SK-MEL-5 (cell line): ENCODE measurements at places on chromosomes 3 and 15.

DNA sequence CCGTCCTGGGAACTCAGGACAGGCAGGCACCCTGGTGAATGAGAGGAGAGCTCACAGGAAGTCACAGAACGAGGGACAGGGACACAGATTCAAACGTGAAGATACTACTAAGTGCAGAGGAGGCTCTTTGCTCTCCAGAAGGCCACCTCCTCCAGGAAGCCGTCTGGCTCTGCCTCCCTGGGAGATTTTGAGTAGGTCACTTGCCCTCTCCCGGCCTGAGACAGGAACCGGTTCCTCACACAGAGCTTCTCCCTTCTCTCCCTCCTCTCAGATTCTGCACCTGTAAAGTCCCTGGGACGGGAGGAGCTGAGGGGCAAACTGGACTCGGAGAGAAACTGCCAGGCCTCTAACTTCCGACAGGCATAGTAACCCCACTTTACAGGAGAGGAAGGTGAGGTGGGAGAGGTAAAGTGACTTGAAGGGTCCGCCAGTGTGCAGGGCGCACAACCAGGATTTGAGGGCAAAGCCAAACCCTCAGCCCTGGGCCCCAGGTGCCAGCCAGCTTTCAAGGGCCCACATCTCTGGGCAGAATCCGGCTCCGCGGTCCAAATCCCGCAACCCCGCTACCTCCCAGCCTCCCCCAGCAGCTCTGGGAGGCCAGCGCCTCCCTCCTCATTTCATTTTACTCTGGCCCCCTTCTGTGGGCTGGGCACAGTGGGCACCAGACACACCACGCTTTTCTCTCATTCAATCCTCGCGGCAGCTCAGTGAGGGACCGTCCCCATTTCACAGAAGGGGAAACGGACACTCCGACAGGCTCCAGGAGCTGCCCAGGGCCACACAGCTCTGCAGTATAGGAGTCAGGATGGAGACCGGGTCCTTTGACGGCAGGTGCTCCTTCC lies 150.2 kb downstream of the SMAD6 start:
- no peak for DNase-seq

GRCh38 chr15:92333709-92334108 lies 60.0 kb upstream of the ST8SIA2 start:
- no peak for DNase-seq

- DNase-seq = no peak
Observed at GRCh38 chr15:37652646-37653417, 281.6 kb upstream of the TMCO5A start.

- no peak for DNase-seq
Observed at GRCh38 chr3:7484636-7485035, 623.7 kb downstream of the GRM7 start.

DNA sequence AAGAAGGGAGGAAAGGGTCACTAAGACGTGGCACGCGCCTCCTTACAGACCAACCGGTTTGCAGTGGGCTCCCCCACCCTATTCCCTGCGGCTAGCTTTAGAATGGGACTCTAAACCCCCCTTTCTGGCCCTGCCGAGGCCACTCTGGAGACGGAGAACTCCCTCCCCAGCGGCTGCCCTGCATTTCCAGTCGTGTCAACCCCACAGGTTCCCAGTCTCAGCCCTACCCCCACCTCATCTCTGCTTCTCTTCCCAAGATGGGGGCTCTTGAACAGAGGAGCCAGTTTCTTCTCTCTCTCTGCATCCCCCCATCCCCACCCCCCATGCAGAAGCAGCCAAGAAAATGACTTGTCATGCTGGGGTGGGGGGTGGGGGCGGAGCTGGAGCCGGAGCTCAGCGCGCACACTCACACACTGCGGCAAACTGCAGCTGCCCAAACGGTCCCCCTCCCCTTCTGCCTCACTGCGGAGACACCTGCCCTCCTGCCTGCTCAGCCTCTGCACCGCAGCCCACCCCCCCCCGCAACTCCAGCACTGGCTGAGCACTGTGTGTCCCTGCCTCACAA lies 871 bp downstream of the MAP1A start:
- DNase-seq = no peak

GRCh38 chr15:95494971-95495541 lies 835.4 kb upstream of the NR2F2 start:
- DNase-seq = no peak

- peak; percentile 80 for DNase-seq
Observed at GRCh38 chr3:48157950-48158376, 30.3 kb downstream of the CDC25A start.

GRCh38 chr3:3766140-3766539 lies 33.1 kb upstream of the LRRN1 start:
- DNase-seq = no peak

DNA sequence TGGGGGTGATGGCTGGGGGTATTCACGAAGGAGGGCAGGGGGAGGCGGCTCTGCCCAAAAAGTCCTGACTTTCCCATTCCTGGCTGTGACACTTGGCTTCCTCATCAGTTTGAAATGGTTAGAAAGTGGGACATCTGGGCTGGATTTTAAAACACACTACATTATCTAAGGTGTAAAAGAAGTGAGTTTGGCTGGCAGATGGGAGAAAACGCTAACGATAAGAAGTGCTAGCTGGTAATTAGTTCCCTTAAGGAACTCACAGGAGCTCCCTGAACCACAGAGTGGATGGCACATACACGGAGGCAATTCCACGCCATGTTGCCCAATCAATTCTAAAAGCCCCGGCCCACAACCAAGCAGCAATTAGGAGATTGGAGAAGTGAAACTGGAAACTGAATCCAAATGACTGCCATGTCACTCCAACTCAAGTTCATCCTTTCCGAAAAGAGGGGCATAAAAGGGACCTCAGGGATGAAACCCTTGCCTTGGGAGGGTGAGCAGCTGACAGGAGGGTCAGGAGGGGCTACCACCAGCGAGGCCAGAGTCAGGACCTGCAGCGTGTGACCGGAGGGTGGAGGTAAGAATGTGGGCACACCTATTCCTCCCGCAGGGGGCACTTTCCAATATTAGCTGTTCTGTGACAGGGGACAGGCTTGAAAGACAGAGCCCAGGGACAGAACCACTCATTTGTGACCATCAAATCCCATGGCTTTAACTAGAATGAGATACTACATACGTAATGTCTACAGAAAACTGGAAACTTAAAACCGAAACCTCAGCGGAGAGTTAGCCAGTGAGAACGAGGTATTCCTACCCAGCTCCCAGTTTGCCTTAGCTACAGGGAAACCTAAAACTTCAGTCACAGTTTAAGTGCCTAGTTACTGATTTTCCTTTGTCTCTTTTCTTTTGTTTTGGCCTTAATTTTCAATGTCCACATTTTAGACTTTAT lies 95.3 kb upstream of the OXTR start:
- DNase-seq = no peak

- peak; percentile 9 for DNase-seq
Observed at GRCh38 chr3:40779039-40779438, 254.3 kb downstream of the ZNF621 start.

- no peak for DNase-seq
Observed at GRCh38 chr3:16904423-16905417, 20.0 kb downstream of the PLCL2 start.

DNA sequence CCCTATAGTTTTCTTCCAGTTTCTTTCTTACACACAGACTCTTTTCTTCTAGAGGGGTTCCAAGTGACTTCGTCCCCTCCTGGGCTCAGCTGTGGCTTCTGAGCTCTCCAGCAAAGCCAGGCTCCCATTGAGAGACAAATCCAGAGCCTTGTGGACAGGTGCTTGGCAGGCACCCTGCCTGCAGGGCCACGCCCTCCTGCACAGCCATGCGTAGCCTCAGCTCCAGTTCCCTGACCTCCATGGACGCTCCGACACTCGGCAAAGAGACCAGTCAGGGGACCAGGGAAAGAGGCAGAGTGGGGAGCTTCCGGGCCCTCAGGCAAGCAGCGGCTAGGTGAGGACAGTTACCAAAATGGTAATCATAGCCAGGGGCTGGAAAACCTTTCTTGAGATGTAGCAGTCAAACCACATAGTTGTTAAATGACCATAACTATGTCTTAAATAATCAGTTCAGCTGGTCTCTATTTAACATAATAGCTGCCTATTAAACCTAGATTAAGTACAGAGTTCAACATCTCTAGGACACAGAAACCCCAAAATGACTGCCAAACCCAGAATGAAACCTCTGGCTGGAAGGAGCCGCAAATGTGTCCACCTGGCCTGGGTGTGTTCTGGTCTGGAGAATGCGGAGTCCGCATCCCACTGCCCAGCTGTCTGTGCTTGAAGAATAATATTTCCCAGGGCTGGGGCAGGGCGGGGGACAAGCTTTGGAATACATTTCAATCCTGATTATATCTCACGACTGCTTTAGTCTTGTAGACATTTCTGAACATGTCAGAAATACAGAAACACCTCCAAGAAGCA lies 69.3 kb upstream of the RGMA start:
- DNase-seq = no peak

GRCh38 chr3:153553605-153553945 lies 391.5 kb downstream of the RAP2B start:
- DNase-seq = no peak

DNA sequence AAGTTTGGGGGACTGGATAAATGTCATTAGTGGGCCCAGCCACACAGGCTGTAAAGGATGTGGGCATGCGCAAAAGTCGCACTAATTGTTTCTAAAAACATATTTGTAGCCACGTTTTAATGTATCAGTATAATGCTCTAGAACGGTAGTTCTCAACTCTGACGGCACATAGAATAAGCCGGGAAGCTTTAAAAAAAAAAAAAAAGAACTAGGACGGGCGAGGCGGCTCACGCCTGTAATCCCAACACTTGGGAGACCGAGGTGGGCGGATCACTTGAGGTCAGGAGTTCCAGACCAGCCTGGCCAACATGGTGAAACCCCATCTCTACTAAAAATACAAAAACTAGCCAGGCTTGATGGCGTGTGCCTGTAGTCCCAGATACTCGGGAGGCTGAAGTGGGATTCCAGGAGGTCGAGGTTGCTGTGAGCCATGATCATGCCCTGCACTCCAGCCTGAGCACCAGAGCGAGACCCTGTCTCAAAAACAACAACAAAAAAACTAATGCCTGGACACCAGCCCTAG lies 618 bp upstream of the MON1A start:
- no peak for DNase-seq

GRCh38 chr3:71563827-71564226 lies 19.7 kb downstream of the FOXP1 start:
- DNase-seq = no peak

DNA sequence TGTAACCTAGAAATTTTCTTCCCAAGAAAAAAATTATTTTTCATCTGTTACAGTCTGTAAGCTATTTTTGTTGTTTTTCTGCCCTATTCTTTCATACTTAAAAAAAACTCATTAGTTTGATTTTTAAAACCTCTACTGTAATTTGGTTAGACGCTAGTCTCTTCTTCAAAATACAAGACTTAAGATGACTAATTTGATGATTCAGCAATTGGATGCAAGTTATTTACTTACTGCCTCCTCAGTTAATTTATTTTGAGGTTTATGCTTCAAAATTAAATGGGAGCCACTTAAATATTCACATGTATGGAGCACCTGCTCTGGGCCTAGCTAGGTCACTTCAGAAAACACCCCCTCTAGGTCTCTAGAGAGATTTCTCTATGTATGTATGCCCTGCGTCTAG lies 132.4 kb downstream of the IQCH start:
- no peak for DNase-seq

DNA sequence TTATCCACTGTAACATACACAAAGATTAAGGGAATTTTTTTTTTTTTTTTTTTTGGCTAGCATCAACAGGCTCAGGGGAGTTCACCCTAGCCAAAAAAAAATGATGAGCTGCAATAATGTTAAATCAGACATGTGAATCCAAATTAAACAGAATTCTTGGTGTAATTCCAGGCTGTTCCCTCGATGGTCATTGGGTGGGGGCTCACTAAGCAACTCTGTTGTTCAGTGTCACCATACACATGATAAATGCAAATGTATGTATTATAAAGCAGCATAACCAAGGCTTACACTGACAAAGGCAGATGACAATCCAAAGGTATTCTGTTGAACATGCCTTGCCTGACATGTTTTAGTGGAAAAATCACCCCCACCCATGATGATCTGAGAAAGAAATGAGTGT lies 29.0 kb downstream of the IL1RAP start:
- DNase-seq = no peak

GRCh38 chr3:109278141-109278540 lies 38.2 kb downstream of the DPPA2 start:
- no peak for DNase-seq

DNA sequence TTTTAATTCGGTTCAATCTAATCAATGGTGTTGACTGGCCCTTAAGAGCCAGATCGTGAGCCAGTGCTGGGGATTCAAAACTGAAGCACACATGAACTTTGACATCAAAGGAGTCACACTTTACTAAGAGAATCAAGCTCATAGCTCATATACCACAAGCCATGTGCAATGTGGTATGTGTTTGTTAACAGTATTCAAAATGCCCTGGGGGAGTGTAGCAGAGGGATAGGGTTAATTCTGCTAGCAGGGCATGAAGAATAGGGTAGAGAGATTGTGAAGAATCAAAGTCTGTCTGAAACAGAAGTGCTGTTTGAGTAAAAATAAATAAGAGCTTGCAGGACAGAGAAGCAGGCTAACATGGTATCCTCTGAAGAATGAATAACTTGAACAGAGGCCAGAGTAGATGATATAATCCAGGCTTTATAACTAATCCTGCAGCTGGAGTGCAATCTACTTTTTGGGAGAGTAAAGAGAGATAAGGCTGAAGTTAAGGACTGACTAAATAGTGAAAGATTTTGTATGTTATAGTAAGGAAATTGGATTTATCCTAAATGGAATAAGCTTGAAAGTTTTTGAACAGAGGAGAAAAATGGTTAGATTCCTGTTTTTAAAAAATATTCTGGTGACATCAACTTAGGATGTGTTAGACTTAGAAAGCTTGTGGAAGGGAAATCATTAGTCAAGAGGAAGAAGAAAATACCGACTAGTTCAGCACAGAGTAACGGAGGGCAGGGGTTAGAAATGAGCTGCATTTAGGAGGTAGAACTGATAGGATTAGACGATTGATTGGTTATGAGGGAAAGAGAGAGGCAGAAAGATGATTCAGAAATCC lies 292.0 kb downstream of the NFKBIZ start:
- peak; percentile 74 for DNase-seq

- no peak for DNase-seq
Observed at GRCh38 chr15:42184296-42184695, 23.8 kb downstream of the VPS39 start.

DNA sequence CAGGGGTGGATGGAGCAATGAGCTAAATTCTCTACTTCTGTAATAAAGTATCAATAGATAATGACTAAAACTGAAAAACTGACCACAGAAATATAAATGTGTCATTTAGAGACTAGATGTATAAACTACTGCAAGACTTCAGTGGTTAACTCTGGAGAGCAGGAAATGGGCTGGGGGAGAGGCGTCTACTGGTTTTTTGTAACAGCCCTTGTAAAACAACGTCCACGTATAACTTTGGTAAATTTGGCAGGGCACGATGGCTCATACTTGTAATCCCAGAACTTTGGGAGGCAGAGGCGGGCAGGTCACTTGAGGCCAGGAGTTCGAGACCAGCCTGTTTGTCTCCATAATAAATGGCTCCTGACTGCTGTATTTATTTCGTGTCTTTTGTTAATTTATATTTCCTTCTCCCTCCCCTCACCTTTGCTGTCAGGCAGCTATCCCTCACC lies 12.5 kb downstream of the RAB27A start:
- no peak for DNase-seq

- no peak for DNase-seq
Observed at GRCh38 chr3:156516961-156517360, 38.0 kb downstream of the SSR3 start.

GRCh38 chr3:127367593-127367992 lies 79.7 kb upstream of the PRR20G start:
- DNase-seq = no peak
